Activated CD8-positive, alpha-beta memory T cell treated with anti-CD3 and anti-CD28 coated beads, Interleukin-2, amount 10 ng/mL, durations not matched to agents 7 days and 5 days (primary cell): ENCODE measurements at places on chromosomes 2 and 18. TPM values are rescaled to one million over a fixed set of nuclear protein-coding genes. Genes with fewer than 3 reads are reported as not detected.
A peak's percentile ranks its signal among the peaks of the same experiment; 100 is the strongest.

- DNase-seq, result no peak
- no peaks in the 10 kb centered on the region for H3K4me1 ChIP-seq
- H3K36me3 ChIP-seq, result no peaks in the 10 kb centered on the region
- H3K27me3 ChIP-seq, result no peaks in the 10 kb centered on the region
Measured at GRCh38 chr18:68033466-68033865, 516.9 kb upstream of the DSEL start.

DNA sequence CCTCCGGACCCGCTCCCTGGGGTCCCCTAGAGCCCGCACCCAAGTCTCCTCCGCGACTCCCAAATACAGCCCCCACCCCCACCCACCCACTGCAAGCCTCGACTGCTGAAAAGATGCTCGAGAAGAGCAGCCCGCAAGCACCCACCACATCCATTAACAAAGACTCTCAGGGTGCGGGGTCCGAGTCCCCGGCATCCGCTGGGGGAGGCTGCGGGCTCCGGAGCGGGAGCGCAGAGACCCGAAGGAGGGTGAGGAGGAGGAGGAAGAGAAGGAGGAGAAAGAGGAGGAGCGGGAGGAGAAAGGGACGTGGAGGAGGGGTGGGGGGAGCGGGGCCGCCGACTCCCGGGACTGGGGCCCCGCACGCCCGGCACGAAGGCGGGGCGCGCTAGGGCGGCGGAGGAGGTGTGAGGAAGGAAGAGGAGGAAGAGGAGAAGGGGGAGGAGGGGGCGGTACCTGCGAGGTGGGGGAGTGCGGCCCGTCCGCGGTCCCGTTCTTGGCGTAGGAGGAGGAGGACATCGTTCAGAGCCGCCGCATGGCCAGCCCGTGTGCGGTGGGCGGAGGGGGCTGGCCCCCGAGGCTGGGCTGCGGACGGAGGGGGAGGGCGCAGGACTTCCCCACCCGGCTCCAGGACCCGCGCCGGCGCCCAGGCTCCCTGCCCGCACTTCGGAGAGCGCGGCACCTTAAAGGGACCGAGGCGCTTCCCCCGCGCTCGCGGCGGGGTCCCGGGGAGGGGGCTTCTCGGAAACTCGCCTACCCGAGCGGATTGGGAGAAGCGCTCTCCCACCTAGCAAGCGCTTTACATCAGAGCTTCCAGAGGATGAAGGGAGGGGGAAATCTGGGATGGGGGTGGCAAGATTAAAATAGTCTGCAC is at the start of gene CACNB4:
CACNB4 (minus strand) TSS at position 549 of the 871 bp plus-strand sequence.
- peaks cover 64% of the 10 kb centered on the region for H3K27me3 ChIP-seq
- no peaks in the 10 kb centered on the region for H3K36me3 ChIP-seq
- peak within 1 kb of the TSS; percentile 59 for H3K4me3 ChIP-seq
- no peak for DNase-seq
- peaks cover 14% of the 10 kb centered on the region for H3K4me1 ChIP-seq
- H3K27ac ChIP-seq, result no peak within 1 kb of the TSS

Gene PSMG2
- 98.2 TPM for total RNA-seq

DNA sequence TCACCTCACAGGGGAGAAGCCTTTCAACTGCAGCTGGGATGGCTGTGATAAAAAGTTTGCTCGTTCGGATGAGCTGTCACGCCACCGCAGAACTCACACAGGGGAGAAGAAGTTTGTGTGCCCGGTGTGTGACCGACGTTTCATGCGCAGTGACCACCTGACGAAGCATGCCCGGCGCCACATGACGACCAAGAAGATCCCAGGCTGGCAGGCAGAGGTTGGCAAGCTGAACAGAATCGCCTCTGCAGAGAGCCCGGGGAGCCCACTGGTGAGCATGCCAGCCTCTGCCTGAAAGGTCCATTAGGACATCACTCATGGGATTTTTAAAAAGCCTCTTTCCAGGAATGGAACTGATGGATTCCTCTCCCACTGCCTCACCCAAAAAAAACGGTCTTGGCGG is 8.9 kb downstream of the KLF11 start:
- peaks cover 5% of the 10 kb centered on the region for H3K36me3 ChIP-seq
- H3K4me1 ChIP-seq, result peaks cover 5% of the 10 kb centered on the region
- H3K4me3 ChIP-seq, result no peak overlapping the region

- no peaks in the 10 kb centered on the region for H3K27me3 ChIP-seq
- no peaks in the 10 kb centered on the region for H3K4me1 ChIP-seq
Measured at GRCh38 chr2:141109633-141110032, 1021.2 kb downstream of the LRP1B start.

DNA sequence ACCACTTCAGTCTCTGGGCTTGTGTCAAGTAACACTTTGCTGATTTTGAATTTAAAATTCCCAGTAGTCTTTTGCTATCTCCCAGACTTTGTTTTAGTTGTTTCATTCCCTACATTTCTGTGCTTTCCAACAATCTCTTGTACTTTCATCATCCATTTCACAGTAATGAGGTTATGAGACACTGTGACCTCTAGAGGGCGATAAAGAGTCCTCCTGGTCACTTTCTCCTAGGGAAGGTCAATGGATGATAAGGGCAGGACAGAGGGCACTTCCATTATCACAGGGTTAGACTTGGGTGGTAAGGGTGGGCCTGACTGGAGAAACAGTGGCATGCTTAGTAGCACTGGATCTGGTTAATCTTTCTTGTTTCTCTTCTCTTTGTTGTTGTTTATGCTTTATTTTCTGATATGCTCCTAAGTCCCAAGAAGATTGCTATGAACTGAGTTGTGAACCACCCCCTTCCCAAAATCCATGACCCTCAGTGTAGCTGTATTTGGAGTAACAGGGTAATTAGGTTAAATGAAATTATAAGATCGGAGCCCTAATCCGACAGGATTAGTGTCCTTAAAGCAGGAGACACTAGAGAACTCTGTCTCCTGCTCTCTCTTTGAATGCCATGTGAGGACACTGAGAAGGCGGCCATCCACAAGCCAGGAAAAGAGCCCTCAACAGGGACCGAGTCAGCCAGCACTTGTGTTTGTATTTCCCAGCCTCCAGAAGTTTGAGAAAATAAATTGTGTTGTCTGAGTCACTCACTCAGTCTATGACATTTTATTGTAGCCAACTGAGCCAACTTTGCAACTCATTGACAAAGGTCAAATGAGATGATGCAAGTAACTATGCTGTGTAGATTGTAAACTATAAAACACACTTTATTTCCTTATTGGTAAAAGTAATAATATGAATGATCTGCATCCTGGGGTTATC is 779.2 kb downstream of the CNTNAP5 start:
- H3K27ac ChIP-seq, result no peak overlapping the region
- no peaks in the 10 kb centered on the region for H3K27me3 ChIP-seq
- no peaks in the 10 kb centered on the region for H3K4me1 ChIP-seq
- H3K4me3 ChIP-seq, result no peak overlapping the region

DNA sequence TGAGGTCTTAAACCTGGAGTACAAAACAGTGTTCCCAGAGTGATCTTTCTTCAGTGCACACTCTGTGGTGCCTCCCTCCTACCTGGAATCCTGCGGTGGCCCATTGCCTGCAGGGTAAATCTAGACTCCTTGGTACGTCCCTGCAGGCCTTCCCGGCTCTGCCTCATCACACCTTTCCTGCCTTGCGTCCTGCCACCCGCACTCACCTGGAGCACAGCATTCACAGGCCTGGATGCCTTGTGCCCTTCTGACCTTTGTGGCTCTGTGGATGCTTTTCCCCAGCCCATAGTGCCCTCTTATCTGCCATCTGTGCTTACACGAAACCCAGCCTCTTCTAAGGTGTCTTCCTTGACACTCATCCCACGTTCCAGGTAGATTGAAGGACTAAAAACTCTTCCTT is 62.7 kb downstream of the PRKRA start:
- H3K4me3 ChIP-seq, result no peak overlapping the region
- no peak overlapping the region for H3K27ac ChIP-seq
- H3K4me1 ChIP-seq, result peaks cover 10% of the 10 kb centered on the region
- H3K36me3 ChIP-seq, result peaks cover 4% of the 10 kb centered on the region
- peaks cover 15% of the 10 kb centered on the region for H3K27me3 ChIP-seq

Gene TTN
- total RNA-seq, result 7.0 TPM

DNA sequence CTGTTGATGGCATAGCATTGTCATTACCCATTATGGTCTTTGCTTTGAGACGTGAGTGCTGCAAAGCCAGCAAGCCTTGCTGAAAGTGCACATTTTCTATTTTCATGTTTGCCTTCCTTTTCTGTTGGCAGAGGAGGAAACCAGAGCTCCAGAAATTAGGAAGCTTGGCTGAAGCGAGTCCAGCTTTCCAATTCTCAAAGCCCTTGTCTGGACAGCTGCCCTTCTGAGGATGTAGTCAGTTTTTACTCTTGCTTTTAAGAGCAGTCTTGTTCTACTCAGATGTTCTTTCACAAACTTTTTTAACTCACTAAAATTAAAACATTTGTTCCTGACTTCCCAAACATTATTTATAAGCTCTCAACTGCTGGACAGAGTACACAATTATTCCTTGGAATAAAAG is 93.8 kb downstream of the ICOS start:
- H3K36me3 ChIP-seq, result peaks cover 7% of the 10 kb centered on the region
- H3K27me3 ChIP-seq, result no peaks in the 10 kb centered on the region
- no peak overlapping the region for H3K4me3 ChIP-seq
- DNase-seq, result no peak

DNA sequence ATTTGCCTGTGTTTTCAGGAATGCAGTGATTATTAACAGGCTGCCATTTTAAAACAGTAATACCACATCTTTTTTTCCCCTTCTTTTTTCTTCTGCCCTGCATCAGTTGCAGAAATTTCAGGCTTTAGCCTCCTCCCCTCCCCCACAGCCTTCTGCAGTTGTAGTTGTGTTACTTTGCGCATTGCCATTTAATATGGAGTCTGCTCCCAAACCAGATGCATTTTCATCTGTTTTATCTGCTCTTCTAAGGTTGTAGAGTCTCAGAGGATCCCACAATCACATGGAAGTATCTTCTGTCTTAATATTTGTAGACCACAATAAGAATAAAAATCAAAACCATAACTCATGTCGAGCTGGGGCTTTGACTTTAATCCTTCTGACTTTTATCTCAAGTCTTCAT is 3.8 kb downstream of the ASXL3 start:
- DNase-seq, result no peak
- H3K27ac ChIP-seq, result no peak overlapping the region
- H3K4me1 ChIP-seq, result peaks cover 5% of the 10 kb centered on the region
- peaks cover 3% of the 10 kb centered on the region for H3K36me3 ChIP-seq
- no peak overlapping the region for H3K4me3 ChIP-seq
- H3K27me3 ChIP-seq, result peaks cover 13% of the 10 kb centered on the region

Gene IRS1
- total RNA-seq, result 5.8 TPM
